NAMALWA (cell line): ENCODE measurements at places on chromosomes 6 and 20.

DNA sequence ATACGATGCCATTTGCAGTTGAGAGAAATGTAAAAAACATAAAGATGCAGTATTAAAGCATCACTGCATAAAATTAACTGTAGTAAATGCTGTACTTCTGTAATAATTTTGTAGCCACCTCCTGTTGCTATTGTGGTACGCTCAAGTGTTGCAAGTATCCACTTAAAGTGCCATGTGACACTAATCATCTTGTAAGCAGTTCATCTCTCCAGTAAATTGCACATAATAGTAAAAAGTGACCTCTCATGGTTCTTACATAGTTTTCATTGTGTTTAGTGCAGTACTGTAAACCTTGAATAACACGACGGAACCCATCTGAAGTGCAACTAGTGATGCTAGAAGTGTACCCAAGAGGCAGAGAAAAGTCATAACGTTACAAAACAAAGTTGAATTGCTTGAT, 190.1 kb upstream of the VGLL2 start:
- no peak for DNase-seq

GRCh38 chr6:3023663-3024483, 24.2 kb downstream of the NQO2 start:
- peak; percentile 82 for DNase-seq

- peak; percentile 77 for DNase-seq
These were observed 1.8 kb upstream of the KCNQ5 start for GRCh38 chr6:72619883-72620696.

DNA sequence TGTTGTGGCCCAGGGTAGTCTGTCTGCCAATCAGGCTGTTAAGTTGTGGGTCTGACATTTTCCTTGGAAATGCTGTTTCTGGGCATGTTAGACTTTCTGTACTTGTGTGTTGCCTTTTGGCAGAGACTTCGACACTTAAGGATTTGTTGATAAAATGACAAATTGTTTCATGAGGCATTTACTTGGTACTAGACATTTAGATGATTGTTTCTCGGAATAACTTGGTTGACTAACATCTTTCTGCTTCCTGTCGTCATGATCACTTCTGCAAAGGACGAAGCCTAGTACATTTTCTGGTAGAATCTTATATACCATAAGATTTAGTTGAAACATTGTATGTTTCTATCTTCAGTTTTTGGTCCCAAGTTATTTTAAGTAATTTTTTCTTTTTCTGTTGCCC, 34.1 kb downstream of the UTRN start:
- DNase-seq, result no peak

- no peak for DNase-seq
These were observed 34.9 kb downstream of the FOXC1 start for GRCh38 chr6:1644516-1645060.

DNA sequence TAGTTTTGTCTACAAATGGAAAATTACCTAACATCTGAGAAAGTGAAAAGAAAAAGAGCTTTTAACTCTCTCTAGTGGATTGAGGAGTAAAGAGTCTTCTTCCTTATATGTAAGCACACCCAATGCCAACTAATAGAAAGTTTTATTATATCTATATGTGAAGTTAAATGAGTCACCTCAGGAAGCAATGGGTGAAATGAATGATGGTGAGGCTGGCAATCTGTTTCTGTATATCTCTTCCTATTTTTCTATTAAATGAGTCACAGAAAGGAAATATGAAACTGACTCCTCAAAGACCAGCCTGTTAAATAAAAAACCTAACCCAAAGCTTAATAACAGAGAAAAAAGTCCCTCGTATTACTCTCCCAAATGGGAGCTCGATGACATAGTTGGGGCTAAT, 71.3 kb downstream of the OTOR start:
- no peak for DNase-seq

DNA sequence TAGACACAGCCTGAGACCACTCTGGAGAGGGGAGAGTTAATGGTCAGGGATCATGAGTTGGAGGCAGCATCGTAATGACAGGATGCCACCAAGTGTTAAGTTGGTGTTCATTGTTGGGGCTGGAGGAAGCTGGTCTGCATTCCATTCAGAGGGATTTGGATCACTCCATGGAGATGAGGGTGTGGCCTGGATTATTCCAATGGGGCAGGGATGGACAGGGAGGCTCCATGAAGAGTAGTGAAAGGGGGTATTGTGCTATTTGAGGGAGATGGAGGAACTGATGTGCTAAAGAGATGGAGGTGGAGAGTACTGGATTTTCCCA, 1.1 kb downstream of the SAPCD1 start:
- no peak for DNase-seq

DNA sequence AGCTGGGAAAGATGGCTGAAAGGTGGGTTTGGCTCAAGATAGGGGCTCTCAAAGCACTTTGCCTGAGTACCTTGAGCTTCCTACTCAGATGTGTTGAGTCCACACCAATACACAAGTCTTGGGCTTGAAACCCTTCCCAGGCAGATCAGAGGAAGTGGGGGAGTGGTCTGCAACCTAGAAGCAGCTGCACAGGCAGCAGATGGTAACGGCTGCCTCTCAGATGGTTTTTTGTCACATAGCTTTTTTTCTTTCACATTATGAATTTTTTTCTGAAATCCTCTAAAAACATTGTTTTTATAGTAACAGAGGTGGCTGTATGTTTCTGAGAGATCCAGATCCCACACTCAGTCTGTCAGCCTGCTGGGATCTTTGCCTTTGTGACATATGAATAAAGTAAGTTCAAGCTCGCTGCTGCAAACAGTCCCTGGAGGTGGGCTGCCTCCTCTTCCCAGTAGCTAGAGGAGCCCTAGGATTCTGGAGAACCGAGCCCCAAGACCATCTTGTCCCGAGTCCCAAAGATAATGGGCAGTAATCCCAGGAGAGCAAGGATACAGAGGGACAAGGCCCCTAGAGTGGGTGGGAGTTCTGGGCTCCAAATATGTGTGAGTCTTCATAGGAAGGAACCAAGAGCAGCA, 97.1 kb upstream of the TOP1 start:
- peak; percentile 73 for DNase-seq

- DNase-seq, result no peak
These were observed 330.6 kb upstream of the MARCKS start for GRCh38 chr6:113526553-113526952.

GRCh38 chr6:135261872-135262725, 81.0 kb downstream of the MYB start:
- no peak for DNase-seq

GRCh38 chr20:35431621-35432429, 6.2 kb downstream of the GDF5 start:
- DNase-seq, result no peak

GRCh38 chr20:22333885-22334545, 250.4 kb downstream of the FOXA2 start:
- peak; percentile 72 for DNase-seq

GRCh38 chr6:74410630-74411029, 714.6 kb downstream of the CD109 start:
- DNase-seq, result no peak

DNA sequence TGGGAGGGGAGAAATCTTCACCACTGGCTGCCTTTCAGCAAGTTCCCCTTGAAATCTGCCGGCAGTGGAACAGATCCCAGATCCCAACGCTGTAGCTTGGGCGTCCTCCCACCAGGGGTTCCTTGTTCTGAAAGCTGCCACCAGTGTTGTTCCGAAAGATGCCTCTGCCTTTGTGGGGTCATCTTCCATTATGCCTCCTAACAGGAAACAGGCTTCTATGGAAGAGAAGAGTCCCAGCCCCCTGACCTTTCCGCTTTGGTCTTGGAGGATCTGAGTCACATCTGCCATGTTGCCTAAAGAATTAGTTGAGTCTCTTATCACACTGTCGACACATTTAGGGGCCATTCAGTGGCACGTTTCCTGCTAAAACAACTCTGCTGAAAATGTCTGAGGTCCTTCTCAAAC, 57.5 kb upstream of the NFATC2 start:
- DNase-seq, result no peak

- DNase-seq, result no peak
These were observed 117.4 kb upstream of the FRMD1 start for GRCh38 chr6:168196385-168196860.

DNA sequence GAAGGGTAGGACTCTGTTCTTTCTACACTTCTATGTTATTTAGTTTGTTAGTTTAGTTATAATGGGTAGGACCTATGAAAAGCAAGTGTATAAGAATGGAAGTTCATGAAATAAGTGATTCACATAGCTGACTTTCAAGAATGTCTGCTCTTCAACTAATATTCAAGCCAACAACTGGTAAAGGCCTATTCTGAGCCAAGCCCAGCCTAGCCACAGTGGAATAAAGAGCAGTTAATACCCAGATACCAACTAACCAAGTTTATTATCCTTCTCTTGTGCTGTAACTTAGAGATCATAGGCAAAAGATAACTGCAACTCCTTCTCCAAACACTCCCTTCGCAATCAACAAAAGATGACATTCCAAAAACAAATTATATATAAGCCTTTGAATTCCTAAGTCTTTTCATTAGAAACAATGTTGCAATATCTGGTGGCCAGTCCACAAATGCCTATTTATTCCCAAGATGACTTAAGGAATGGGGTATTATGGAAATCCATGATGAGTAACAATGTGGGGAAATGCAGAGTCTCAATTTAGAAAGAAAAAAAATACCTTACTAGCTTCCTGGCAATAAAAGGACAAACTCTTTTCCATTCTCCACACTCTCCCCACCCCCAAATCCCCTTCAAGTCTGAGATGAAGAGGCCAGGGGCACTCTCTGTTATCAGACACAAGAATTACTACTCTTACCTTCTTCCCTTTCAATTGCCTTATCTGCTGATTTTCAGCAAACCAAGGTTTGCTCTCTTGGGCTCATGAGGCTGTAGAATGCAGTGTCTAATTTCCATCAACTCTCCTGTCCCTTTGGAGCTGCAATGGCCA, 27.4 kb downstream of the BTBD9 start:
- no peak for DNase-seq

DNA sequence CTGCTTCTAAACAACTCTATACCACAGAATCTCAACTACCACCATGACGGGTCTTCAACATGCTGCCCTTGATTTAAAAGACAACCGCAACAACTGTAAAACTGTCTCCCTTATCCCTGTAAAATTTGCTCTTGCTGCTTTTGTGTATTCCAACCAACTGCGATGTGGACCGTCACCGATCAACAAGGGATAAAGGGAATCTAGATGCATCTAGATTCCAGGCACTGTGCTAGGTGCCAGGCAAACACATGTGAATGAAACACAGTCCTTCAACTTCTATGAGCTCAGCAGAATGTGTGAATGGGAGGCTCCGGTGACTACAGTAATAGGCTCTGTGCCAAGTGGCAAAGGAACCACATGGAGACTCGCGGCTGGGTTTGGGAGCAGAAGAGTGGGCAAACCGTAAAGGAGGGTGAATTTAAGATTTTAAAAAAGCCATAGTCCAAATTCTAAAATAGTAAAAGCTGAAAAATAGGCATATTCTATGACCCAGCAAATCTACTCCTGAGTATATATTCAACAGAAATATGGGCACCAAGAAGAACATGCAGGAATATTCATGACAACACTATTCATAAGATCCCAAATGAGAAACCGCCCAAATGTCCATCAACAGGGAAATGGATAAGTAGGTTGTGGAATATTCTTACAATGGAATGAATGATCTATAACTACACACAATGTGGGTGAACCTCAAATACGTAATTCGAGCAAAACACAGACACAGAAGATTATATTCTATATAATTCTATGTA, 3.7 kb upstream of the PRND start:
- no peak for DNase-seq

DNA sequence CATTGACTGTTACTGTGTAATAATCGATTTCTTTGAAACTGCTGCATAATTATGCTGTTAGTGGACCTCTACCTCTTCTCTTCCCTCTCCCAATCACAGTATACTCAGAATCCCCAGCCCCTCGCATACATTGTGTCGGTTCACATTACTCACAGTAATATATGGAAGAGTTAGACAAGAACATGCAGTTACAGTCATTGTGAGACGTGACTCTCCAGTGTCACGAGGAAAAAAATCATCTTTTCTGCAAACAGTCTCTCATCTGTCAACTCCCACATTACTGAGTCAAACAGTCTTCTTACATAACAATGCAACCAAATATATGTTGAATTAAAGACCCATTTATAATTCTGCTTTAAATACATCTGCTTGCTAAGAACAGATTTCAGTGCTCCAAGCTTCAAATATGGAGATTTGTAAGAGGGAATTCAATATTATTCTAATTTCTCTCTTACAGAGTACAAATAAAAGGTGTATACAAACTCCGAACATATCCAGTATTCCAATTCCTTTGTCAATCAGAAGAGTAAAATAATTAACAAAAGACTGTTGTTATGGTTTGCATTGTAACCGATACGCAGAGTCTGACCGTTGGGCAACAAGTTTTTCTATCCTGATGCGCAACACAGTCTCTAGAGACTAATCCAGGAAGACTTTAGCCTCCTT, 113.3 kb downstream of the TMEM242 start:
- DNase-seq, result no peak

DNA sequence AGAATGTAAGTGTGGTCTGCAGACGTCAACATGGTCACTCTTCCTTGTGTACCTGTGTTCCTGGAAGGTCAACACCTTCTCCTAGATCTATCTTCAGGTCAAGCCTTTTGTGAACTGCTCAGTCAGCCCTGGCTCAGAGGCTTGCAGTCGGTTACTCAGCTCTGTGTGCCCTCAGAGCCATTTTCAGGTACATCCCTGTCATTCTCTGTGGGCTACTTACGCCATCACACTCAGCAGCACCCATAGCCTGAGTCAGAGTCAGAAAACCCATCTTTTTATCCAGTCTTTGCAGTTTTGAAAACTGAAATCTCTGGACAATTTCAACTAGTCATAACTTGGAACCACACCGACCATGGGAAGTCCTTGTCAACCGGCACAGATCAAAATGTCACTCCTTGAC, 35.3 kb downstream of the TGM3 start:
- no peak for DNase-seq

GRCh38 chr20:24049081-24049480, 60.5 kb upstream of the GGTLC1 start:
- DNase-seq, result no peak
